Kasumi-1 (cell line): ENCODE measurements at places on chromosomes 1 and 21.
A peak's percentile ranks its signal among the peaks of the same experiment; 100 is the strongest.

- DNase-seq, result no peak
Measured at GRCh38 chr1:53218201-53218600, 2.2 kb downstream of the CZIB start.

- no peak for DNase-seq
Measured at GRCh38 chr1:154954541-154954940, 1.4 kb downstream of the PBXIP1 start.

DNA sequence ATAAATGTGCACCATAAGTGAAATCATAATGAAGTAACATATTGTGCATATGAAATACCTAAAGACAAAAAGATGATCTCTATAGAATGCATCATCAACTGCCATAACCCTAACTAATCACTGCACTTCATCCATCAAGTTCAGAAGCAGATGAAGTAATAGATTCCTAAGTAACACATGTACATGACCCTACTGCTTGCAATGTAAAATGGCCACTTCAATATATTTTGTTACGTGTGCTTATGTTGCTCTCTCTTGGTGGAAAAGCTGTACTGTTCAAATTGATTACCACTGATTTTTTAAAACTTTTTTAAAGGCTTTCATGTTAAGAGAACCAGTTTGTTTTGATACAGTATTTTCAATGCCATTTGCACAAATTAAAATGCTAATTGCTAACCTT lies 141.8 kb downstream of the TTLL7 start:
- peak; percentile 52 for DNase-seq

DNA sequence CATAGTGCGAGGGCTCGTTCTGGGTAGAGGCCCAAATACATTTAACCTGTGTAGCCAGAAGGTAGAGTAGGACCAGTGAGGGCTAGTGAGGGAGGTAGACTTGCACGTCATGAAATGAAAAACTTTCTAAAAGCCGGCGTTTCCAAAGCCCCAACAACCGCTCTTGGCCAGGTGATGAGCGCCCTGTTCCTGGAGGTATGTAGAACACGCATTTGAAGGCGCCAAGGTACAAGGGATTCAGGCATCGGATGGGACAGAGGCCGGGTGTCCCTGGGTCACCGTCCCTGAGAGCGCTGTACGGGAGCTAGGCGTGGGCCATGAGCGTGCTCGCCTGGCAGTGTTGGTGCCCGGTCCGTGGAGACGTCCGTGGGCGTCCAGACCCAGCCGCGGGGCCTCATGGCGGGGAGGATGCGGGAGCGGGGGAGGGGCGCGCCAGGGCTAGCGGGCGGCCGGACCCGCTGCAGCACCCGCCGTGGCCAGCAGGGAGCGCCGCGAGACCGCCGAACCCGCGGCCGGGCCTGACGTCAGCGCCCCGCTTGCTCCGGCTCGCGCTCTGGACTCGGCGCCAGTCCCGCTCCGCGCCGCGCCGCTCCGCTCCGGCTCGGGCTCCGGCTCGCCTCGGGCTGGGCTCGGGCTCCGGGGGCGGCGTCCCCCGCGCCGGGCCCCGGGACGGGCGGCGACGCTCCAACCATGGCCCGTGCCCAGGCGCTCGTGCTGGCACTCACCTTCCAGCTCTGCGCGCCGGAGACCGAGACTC lies at the start of gene PTPRU:
PTPRU (plus strand) TSS at position 568 of the 757 bp plus-strand sequence; CDS start at position 691, 123 bp downstream.
- DNase-seq, result peak; percentile 59

DNA sequence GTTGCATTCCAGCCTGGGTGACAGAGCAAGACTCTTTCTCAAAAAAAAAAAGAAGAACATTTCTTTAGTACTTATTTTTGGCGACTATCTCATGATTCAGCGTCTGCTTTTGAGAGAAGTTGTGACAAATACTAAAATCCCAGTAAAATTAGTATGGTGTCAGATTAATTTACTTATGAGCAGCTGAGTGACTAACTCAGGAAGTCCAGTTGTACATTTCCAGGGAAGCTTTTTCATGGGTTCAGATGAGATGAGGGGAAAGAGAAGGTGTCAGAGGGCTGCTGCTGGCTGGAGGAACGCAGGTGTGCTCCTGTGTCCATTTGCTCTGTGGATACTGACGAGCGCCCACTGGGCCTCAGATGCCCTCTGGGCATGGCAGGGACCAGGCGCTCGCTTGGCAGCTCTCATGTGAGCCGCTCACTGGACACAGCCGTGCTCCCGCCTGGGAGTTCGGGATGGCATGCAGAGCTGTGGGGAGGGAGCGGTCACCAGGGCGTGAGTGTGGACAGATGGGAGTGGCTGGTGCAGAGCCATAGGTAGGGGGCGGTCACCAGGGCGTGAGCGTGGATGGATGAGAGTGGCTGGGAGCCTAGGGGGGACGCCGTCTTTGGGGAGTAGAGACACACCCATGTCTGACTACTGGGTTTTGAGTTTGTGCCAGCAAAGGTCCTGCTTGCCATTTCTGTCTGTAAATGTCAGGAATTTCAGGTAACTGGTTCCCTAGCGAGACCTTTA lies 55.0 kb downstream of the ADARB1 start:
- no peak for DNase-seq

- DNase-seq, result no peak
Measured at GRCh38 chr1:182381962-182382819, 9.4 kb downstream of the GLUL start.

DNA sequence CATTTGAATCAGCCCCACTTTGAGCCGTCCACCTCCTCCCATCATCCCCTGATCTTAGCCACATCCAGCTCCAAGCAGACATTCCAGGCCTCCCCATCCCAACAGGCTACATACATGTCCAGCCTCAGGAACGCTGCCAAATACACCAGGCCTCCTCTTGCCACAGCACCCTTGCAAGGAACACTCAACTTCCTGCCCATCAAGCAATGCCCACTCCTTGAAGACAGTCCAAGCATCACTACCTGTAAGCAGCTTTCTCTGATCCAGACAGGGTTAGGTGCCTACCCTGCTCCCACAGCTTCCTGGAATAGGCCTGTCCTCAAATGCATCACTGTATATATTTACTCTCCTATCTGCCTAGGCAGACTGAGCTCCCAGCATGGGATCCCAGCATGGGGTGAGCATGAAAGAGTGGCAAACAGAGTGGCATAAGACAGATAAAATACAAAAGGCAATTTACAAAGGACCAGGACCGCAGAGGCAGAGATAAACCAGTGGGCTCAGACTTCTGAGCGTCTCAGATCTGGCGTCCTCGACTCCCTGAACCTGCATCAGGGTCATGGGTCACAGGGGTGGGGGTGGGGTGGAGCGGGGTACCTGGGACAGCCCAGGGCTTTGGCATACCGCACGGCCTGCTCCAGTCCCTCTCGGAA lies 816 bp downstream of the HYI start:
- no peak for DNase-seq

GRCh38 chr21:14236180-14236579 lies 20.2 kb downstream of the RBM11 start:
- no peak for DNase-seq

- DNase-seq, result no peak
Measured at GRCh38 chr1:212237651-212238050, 47.6 kb upstream of the PPP2R5A start.

GRCh38 chr1:184387476-184388318 lies 868 bp downstream of the C1orf21 start:
- DNase-seq, result no peak

- no peak for DNase-seq
Measured at GRCh38 chr1:192747301-192747700, 61.5 kb upstream of the RGS2 start.

DNA sequence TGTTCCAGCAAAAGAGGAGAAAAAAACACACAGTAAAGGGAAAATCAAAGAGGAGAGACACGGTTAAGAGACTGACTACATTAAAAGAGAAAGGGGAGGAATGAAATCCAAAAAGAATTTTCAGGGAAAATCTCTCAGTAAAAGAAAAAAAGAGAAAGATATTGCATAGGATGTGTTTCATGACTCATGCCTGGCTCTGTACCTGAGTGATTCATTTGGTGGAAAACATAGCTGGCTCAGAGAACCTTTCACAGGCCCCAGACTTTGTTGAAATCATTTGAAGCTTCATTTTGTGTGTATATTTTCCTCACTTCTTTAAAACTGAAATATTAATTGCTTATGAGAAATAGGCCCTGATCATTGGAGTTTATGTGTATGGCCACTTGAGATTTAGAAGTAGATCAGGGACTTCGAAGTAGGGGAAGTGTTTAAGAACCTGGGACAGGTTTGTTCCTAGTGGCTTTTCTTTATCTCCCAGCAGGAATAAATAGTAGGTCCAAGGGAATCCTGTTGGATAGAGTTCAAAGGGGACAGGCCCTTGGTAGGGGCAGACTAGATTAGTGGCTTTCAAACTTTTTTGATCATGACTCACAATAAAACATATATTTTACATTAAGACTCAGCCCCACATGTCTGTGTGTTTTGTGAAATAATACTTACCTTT lies 239.1 kb upstream of the SGIP1 start:
- no peak for DNase-seq

DNA sequence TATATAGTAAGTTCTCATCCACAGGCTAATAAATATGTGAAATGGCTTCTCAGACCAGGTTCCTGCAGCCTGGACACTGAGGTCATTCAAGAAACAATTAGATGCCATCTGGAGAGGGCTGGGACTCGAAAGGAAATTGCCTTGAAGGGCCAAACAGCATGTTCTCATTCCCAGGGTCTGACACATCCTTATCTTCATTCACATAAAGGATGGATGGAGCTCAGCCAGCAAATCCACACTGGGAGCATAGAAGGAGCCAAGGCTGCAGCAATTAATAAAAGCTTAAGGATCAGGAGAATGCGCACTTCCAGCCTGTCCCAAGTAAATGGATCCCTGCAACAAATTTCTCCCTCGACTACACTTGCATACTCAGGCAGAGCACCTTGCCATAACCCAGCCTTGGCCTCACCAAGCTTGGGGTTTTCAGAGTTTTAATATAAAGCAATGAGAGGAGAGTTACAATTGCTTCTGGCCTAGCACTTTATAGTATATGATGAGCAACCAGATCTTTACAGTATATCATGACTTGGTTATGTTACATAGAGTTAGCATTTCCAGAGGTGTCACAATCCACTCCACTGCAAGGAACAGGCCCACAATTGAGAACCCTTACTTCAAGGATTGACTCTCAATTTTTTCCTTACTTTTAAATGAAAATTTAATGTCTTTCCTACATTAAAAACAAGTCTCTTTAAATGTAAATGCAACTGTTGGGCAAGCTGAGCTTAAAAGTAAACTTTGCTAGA lies 55.9 kb downstream of the BCAR3 start:
- no peak for DNase-seq

GRCh38 chr1:2274231-2274928 lies 46.3 kb downstream of the SKI start:
- no peak for DNase-seq

DNA sequence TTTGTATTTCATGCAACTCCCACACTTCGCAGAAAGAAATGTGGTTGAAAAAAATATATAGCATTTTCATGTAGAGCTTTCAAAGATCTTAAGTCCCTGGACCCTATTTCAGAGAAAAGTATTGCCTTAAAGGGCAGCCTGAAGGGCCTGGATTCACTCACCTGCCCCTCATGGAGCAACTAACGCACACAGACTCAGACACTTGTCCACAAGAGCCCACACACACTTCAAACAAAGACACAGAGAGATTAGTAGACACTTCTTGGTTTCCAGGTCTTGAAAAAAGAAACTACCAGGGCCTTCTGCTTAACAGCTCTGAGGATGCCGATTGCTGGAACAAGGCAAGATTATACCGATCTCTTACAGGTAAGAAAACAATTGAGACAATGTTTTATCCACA lies 122.2 kb downstream of the ZBTB18 start:
- DNase-seq, result no peak

DNA sequence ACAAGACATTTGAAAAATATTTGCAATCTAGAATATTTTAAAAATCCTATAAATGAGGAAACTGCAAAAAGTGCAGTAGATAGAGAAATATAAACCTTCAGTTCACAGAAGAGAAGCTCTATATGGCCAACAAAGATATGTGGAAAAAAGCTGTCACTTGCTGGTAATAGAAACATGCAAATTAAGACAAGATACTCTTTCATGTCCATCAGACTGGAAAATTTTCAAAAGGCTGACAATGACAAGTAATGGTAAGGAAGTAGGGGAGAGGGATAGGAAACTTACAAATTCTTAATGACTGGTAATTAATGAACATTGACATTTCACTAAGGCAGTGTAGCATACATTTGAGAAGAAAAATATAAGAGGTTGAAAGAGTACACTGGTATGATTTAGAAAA lies 147.9 kb downstream of the MRPL39 start:
- no peak for DNase-seq

GRCh38 chr1:50705699-50706098 lies 254.4 kb downstream of the FAF1 start:
- no peak for DNase-seq

DNA sequence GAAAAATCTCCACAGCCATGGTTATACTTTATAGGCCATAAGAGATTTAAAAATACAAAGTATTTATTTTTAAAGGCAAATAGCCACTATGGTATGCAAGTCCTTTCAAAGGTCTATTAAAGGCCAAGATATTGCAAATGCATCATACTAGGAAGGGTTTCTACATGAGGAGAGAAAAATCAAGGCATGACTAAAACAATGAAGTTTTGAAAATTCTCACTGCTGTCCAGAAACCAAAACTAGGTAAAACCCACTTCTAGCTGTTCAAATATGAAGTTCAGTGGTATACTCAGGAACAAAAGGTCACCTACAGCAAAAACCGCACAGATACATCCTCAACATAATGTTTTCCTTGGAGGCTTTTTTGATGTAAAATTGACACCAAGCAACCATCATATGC lies 75.0 kb downstream of the EPS15 start:
- no peak for DNase-seq

- peak; percentile 70 for DNase-seq
Measured at GRCh38 chr1:44405798-44406736, 1.0 kb downstream of the RNF220 start.

DNA sequence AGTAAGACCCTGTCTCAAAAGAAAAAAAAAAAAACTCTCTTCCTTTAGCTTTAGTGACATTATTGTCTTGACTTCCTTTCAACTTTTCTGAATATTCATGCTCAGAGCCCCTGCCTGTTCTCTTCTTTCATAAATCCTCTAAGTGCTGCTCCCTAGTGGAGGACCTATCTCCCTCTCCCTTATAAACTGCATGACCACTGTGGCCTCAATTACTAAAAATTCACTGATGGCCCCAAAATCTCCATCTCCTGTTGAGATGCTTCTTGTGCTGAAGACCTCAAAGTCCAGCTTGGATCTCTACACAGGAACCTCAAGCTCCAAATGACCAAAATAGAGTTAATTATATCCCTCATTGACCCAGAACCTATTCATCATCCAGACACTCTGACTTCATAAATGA lies 7.8 kb downstream of the ITLN1 start:
- peak; percentile 59 for DNase-seq

GRCh38 chr1:182713492-182713891 lies 29.1 kb upstream of the RGS8 start:
- DNase-seq, result no peak

- DNase-seq, result no peak
Measured at GRCh38 chr1:198599749-198600148, 39.1 kb upstream of the PTPRC start.

- DNase-seq, result no peak
Measured at GRCh38 chr1:202171292-202172014, 11.1 kb upstream of the PTPN7 start.

DNA sequence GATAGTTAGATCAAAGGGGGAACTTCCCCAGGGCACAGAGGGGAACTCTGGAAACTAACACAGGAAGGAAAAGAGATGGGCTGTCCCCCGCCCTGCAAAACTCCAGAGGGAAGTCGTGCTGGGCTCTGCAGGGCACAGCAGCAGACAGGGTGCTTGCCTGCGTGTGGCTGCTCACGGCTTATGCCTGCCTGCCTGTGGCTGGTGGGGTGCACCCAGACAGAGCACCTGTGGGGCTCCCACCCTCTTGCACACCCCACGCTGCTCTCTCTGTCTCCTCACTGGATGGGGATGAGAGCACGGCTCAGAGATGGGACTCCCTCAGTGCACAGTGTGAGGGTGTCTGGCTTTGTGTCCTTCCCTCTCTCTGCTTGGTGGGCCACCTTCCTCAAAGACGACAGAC lies 13.5 kb upstream of the ETV3L start:
- DNase-seq, result peak; percentile 16
